Activated naive CD4-positive, alpha-beta T cell treated with anti-CD3 and anti-CD28 coated beads for 36 hours (primary cell): ENCODE measurements at places on chromosomes 3 and 15.

- DNase-seq: no peak
These were observed 55.9 kb downstream of the CLDN1 start for GRCh38 chr3:190266265-190266912.

GRCh38 chr3:66336333-66336766 lies 115.5 kb downstream of the SLC25A26 start:
- DNase-seq: no peak

DNA sequence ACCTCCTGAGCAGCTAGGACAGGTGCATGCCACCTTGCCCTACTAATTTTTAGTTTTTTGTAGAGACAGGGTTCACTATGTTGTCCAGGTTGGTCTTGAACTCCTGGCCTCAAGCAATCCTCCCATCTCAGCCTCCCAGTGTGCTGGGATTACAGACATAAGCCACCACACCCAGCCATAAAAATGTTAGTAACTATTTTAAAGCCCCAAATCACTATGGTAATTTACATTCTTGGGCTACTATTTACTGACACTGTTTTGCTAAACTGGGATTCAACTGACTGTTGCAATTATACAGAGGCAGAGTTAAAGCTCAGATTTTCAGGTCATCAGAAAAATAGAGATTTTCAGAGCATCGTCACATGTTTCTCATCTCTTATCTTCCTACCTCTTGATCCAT lies 258.6 kb downstream of the FEZF2 start:
- no peak for DNase-seq

- DNase-seq: no peak
These were observed 21.3 kb downstream of the ADGRG7 start for GRCh38 chr3:100630664-100631063.

GRCh38 chr3:196327405-196327804 lies 9.4 kb upstream of the DYNLT2B start:
- no peak for DNase-seq

GRCh38 chr3:142165194-142165593 lies 15.8 kb upstream of the TFDP2 start:
- no peak for DNase-seq

GRCh38 chr3:155442072-155442471 lies 148.6 kb upstream of the STRIT1 start:
- DNase-seq: no peak
